ENCODE measurements at places on chromosomes 7 and 10. TPM values are rescaled to one million over a fixed set of nuclear protein-coding genes. Genes with fewer than 3 reads are reported as not detected.
A peak's percentile ranks its signal among the peaks of the same experiment; 100 is the strongest.

The GRID2IP gene
- 0.76 TPM for total RNA-seq

The MSANTD7 gene
- 9.5 TPM for total RNA-seq

The FAM237B gene
- not detected for total RNA-seq

The OR6B1 gene
- total RNA-seq: not detected

The TBC1D12 gene
- total RNA-seq: 13.1 TPM

The FAM241B gene
- 7.6 TPM for total RNA-seq

The ANKRD2 gene
- 3.6 TPM for total RNA-seq

GRCh38 chr10:68957654-68958053, 1.7 kb downstream of the DDX21 start:
- H3K27me3 ChIP-seq: no peaks in the 10 kb centered on the region
- peak overlapping the region; percentile 95 for H3K4me3 ChIP-seq
- H3K4me1 ChIP-seq: no peaks in the 10 kb centered on the region
- no peak for DNase-seq
- H3K27ac ChIP-seq: no peak overlapping the region

DNA sequence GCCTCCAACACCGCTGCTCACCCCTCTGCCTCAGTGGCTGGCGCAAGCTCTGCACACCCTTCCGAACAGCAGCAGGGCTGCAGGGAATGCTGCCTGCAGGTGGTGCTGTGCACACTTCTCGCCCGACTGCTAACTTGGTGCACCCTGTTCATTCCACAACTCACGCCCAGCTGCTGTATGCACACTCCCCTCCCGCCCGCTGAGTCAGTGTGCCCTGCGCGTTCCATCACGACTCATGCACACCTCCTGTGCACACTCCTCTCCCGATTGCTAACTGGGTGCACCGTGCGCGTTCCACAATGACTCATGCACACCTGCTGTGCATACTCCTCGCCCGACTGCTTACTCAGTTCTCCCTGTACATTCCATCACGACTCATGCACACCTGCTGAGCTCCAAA, 21.5 kb downstream of the ADARB2 start:
- no peak overlapping the region for H3K27ac ChIP-seq
- no peaks in the 10 kb centered on the region for H3K4me1 ChIP-seq
- no peaks in the 10 kb centered on the region for H3K27me3 ChIP-seq
- H3K36me3 ChIP-seq: no peaks in the 10 kb centered on the region
- peak; percentile 27 for DNase-seq

DNA sequence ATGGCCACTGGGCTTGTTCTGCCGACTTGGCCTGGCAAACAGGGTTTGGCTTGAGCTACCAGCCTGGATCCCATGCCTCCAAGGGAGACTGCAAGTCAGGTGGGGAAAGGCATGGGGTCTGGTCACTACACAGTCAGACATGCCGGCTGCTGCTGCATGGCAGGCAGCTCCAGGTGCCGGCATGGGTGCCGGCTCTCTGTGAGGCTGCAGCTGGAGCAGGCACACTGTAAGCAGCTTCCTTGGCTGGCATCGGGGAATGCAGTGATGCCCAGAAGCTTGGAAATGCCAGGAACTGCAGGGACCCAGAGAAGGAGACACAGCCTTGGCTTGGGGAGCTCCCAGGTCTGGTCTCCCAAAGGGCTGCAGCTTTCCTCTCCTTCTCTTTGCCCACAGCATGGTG, 305.5 kb upstream of the NRG3 start:
- no peak for DNase-seq
- H3K36me3 ChIP-seq: no peaks in the 10 kb centered on the region
- H3K27ac ChIP-seq: no peak overlapping the region
- H3K27me3 ChIP-seq: no peaks in the 10 kb centered on the region
- H3K4me3 ChIP-seq: no peak overlapping the region
- H3K4me1 ChIP-seq: no peaks in the 10 kb centered on the region

GRCh38 chr7:89073776-89074175, 278.2 kb upstream of the TEX47 start:
- no peaks in the 10 kb centered on the region for H3K4me1 ChIP-seq
- no peak overlapping the region for H3K27ac ChIP-seq
- H3K4me3 ChIP-seq: no peak overlapping the region
- no peaks in the 10 kb centered on the region for H3K36me3 ChIP-seq
- no peak for DNase-seq
- H3K27me3 ChIP-seq: no peaks in the 10 kb centered on the region

DNA sequence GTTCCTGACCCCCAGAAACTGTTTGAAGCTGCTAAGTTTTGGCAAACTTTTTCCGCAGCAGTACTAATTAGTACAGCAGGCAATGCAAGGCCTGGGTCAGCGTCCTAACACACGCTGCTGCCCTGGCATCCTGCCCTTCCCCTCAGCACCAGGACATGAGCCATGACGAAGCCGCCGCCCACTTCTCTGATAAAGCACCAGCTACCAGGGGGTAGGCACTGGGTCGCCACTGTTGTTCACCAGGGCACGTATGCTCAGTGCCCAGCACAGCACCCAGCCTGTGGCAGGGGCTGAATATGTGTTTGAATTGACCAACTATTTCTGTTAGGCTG, 59.5 kb downstream of the CHST15 start:
- no peaks in the 10 kb centered on the region for H3K36me3 ChIP-seq
- no peaks in the 10 kb centered on the region for H3K27me3 ChIP-seq
- no peak overlapping the region for H3K4me3 ChIP-seq
- no peak overlapping the region for H3K27ac ChIP-seq
- H3K4me1 ChIP-seq: peaks cover 11% of the 10 kb centered on the region

- no peaks in the 10 kb centered on the region for H3K36me3 ChIP-seq
- no peak for DNase-seq
- H3K27me3 ChIP-seq: no peaks in the 10 kb centered on the region
- H3K4me1 ChIP-seq: no peaks in the 10 kb centered on the region
- no peak overlapping the region for H3K4me3 ChIP-seq
Measured at GRCh38 chr10:122733443-122733842, 33.8 kb upstream of the C10orf120 start.

- H3K4me1 ChIP-seq: no peaks in the 10 kb centered on the region
- no peak for DNase-seq
- no peak overlapping the region for H3K4me3 ChIP-seq
- H3K27ac ChIP-seq: no peak overlapping the region
Measured at GRCh38 chr7:117597755-117598154, 117.9 kb downstream of the CFTR start.

DNA sequence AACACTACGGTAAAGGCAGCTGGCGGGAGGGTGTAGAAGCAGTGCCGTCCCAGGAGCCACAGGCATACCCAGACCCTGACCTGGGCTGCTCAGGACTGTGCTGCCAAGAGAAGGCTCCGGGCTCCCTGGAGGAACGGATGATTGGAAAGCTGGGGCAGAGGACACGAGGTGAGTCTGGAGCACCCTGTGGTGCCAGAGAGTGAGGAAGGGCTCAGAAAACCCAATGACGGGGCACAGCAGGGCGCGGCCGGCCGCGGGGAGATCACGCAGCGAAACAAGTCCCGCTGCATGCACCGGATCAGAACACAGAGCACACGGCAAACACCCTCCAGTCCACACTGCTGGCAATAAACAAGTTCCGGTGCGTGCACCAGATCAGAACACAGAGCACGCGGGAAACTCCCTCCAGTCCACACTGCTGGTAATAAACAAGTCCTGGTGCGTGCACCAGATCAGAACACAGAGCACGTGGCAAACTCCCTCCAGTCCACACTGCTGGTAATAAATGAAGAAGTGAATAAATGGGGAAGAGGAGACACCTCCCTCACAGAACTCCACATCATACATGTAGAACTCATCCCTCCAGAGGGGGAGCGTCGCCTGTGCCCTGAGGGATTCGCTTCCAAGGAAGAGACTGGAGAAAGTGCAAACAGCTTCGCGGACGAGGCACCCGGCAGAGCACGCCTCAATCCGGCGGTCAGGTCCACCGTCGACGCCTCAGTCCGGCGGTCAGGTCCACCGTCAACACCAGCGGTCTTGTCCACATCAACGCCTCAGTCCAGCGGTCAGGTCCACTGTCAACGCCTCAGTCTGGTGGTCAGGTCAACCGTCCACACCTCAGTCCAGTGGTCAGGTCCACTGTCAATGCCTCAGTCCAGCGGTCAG, 265.0 kb downstream of the MAD1L1 start:
- H3K4me3 ChIP-seq: no peak overlapping the region
- H3K4me1 ChIP-seq: no peaks in the 10 kb centered on the region
- no peaks in the 10 kb centered on the region for H3K27me3 ChIP-seq
- no peaks in the 10 kb centered on the region for H3K36me3 ChIP-seq

DNA sequence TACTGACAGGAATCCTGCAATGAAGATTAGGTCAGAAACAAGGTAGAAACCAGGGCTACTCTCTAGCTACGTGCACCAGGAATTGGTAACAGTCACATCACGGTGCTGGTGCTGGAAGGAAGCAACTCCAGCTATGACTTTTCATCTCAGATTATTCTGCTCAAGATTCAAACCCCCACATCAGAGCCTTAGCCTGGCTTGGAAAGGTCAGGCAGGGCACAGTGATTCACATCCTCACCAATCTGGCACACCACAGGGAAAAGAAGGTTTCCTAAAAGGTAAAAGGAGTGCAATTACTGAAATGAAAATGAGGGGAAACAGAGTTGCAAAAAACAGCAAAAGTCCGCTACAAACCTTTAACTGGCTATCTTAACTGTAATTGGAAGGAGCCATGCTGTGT, 240.2 kb upstream of the NPSR1 start:
- no peak for DNase-seq
- no peaks in the 10 kb centered on the region for H3K36me3 ChIP-seq
- H3K4me1 ChIP-seq: no peaks in the 10 kb centered on the region
- no peak overlapping the region for H3K4me3 ChIP-seq
- no peak overlapping the region for H3K27ac ChIP-seq

GRCh38 chr10:89162596-89162995, 44.5 kb downstream of the CH25H start:
- H3K27ac ChIP-seq: no peak overlapping the region
- H3K4me3 ChIP-seq: no peak overlapping the region
- no peaks in the 10 kb centered on the region for H3K36me3 ChIP-seq
- H3K4me1 ChIP-seq: no peaks in the 10 kb centered on the region
- peak; percentile 73 for DNase-seq
- H3K27me3 ChIP-seq: no peaks in the 10 kb centered on the region

DNA sequence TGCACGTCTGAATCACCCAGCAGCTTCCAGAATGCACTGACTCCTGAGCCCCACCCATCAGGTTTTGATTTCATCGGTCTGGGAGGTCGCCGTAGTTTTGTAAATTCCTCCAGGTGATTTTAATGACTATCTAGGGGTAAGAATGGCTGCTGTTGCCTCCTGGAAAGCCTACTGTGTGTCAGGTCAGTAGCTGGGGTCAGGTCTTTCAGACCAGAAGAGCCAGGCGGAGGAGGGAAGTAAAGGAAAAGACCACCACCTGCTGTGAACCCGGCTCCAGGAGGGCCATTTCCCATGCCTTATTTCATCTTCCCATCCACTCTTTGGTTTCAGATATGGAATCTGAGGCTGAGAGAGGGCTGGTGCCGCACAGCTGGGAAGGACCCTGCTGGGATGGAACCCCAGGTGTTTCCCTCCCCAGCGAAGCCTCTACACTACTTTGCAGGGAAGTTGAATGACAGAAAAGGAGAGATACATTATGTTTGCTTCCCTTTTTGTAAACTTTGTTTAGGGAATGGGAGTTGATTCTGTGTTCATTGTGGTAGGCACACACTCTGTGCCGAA, 19.8 kb downstream of the ADAMTS14 start:
- H3K36me3 ChIP-seq: no peaks in the 10 kb centered on the region
- no peak for DNase-seq
- H3K27ac ChIP-seq: no peak overlapping the region

DNA sequence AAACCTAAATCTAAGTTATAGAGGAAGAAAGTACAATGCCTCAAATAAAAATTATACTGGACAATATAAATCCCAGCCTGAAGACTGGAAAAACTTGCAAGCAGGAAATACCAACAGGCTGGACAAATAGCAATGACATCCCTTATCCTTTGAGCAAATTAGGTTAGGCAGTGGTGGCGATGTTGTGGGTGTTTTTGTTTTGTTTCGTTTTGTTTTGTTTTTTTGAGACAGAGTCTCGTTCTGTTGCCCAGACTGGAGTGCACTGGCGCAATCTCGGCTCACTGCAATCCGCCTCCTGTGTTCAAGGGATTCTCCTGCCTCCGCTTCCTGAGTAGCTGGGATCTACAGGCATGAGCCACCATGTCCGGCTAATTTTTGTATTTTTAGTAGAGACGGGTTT, 57.3 kb upstream of the TES start:
- H3K27ac ChIP-seq: no peak overlapping the region
- DNase-seq: no peak
- no peak overlapping the region for H3K4me3 ChIP-seq
- H3K36me3 ChIP-seq: no peaks in the 10 kb centered on the region

GRCh38 chr7:42502022-42502421, 265.0 kb upstream of the GLI3 start:
- H3K27me3 ChIP-seq: no peaks in the 10 kb centered on the region
- no peak overlapping the region for H3K4me3 ChIP-seq
- H3K36me3 ChIP-seq: no peaks in the 10 kb centered on the region
- H3K4me1 ChIP-seq: no peaks in the 10 kb centered on the region
- H3K27ac ChIP-seq: no peak overlapping the region
- no peak for DNase-seq

GRCh38 chr7:112137141-112138101, 68.8 kb downstream of the DOCK4 start:
- no peak overlapping the region for H3K4me3 ChIP-seq
- no peak overlapping the region for H3K27ac ChIP-seq
- H3K4me1 ChIP-seq: no peaks in the 10 kb centered on the region
- no peaks in the 10 kb centered on the region for H3K27me3 ChIP-seq
- no peak for DNase-seq
- H3K36me3 ChIP-seq: no peaks in the 10 kb centered on the region

GRCh38 chr7:28358423-28358868, 53.9 kb upstream of the CREB5 start:
- no peaks in the 10 kb centered on the region for H3K4me1 ChIP-seq
- H3K36me3 ChIP-seq: no peaks in the 10 kb centered on the region
- DNase-seq: no peak

DNA sequence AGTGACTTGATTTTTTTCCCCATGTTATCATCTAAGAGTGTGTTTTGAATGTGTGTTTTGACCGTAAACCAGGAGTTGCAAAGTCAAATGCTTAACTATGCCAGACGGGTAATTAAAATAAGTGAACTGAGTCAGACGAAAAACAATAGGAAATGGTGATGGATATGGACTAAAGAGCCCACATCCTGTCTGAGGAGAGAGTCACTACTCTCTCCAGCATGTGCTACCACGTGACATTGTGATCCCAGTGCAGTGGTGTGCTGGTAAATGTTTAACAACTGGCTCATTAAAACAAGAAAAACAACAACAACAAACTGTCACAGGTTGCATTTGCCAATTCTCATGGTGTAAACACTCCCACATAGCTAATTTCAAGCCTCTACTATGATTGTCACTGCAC, 164.3 kb downstream of the SUGCT start:
- no peak overlapping the region for H3K27ac ChIP-seq
- H3K4me1 ChIP-seq: no peaks in the 10 kb centered on the region
- H3K27me3 ChIP-seq: no peaks in the 10 kb centered on the region
- no peaks in the 10 kb centered on the region for H3K36me3 ChIP-seq

DNA sequence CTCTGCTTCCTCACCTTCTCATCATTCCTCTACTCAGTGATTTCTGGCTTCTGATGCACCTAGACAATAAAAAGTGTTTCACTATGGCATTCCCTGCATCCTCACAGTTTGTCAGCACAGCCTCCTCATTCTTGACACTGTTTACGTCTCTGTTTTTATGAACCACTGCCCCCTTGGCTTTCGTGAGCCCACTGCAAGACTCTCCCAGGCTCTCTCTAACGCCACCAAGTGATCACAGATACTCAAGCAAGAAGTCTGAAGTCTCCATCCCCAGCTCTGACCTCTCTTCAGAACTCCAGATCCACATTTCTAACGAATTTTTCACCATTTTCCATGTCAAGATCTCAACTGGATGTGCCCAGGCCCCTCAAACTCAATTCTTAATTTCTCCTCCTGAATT, 8.9 kb downstream of the SLC16A9 start:
- no peak for DNase-seq
- no peak overlapping the region for H3K27ac ChIP-seq
- H3K36me3 ChIP-seq: peaks cover 4% of the 10 kb centered on the region
- no peaks in the 10 kb centered on the region for H3K27me3 ChIP-seq

GRCh38 chr7:131934452-131934851, 378.0 kb upstream of the PODXL start:
- H3K27ac ChIP-seq: peak overlapping the region; percentile 78
- H3K36me3 ChIP-seq: no peaks in the 10 kb centered on the region
- no peak overlapping the region for H3K4me3 ChIP-seq

All from kidney (tissue), 22 donors.